Mesenchymal stem cell (in vitro differentiated cells and primary cell): ENCODE measurements at places on chromosomes 13 and 19.

- DNase-seq: peak; percentile 81
- H3K4me1 ChIP-seq: no peaks in the 10 kb centered on the region
- no peak overlapping the region for H3K4me3 ChIP-seq
- no peaks in the 10 kb centered on the region for H3K36me3 ChIP-seq
- H3K27ac ChIP-seq: no peak overlapping the region
Measured at GRCh38 chr13:90867336-90867683, 480.2 kb upstream of the MIR17HG start.

- H3K36me3 ChIP-seq: peaks cover 26% of the 10 kb centered on the region
- H3K27ac ChIP-seq: no peak overlapping the region
- H3K4me1 ChIP-seq: no peaks in the 10 kb centered on the region
Measured at GRCh38 chr19:7126132-7126531, 56.6 kb downstream of the ZNF557 start.

- no peak overlapping the region for H3K4me3 ChIP-seq
- H3K36me3 ChIP-seq: no peaks in the 10 kb centered on the region
- DNase-seq: no peak
- H3K4me1 ChIP-seq: peaks cover 20% of the 10 kb centered on the region
- H3K27me3 ChIP-seq: no peaks in the 10 kb centered on the region
Measured at GRCh38 chr19:6069268-6069791, 41.0 kb downstream of the RFX2 start.

- peaks cover 6% of the 10 kb centered on the region for H3K4me1 ChIP-seq
- H3K27ac ChIP-seq: no peak overlapping the region
- peaks cover 13% of the 10 kb centered on the region for H3K36me3 ChIP-seq
- no peaks in the 10 kb centered on the region for H3K27me3 ChIP-seq
Measured at GRCh38 chr19:58355215-58355796, 2.0 kb upstream of the A1BG start.

DNA sequence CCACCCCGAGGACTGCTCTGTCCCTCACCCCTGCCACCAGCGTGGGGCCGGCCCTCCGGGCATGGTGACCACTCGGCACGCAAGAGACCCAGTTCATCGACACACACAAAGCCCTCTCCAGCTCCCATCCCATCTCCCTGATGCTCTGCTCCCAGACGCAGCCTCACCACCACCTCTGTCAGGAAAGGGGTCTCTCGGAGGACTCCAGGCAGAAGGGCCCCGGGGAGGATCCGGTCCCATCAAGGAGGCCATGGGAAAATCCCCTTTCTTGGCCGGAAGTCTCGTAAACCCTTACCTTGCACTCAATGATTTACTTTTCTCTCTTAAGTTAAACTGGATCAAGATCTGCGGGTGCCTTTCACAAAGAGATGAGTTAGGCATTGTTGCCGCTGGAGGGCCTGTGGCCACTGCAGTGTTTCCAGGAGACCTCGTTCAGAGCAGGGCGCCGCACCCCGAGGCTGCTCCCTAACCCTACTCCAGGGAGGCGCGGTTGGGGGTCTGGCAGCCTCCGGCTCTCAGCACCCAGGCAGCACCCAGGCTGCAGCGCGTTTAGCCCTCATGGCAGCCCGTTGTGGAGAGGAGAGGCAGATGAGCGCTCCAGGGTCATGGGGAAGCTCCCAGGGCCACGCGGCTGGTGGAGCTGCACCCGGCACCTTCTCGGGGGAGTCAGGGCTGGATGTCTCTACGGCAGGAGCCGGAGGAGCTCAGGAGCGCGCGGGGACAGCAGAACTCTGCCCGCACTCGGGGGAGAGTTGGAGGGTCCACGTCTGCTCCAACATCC, 31.0 kb downstream of the C2CD4C start:
- H3K36me3 ChIP-seq: peaks cover 3% of the 10 kb centered on the region
- no peak overlapping the region for H3K4me3 ChIP-seq
- H3K27me3 ChIP-seq: peaks cover 43% of the 10 kb centered on the region
- DNase-seq: no peak

- H3K4me1 ChIP-seq: peaks cover 2% of the 10 kb centered on the region
- no peak overlapping the region for H3K27ac ChIP-seq
- H3K27me3 ChIP-seq: peaks cover 15% of the 10 kb centered on the region
- peaks cover 14% of the 10 kb centered on the region for H3K36me3 ChIP-seq
- no peak for DNase-seq
- no peak overlapping the region for H3K4me3 ChIP-seq
Measured at GRCh38 chr19:4541114-4541805, 1.4 kb upstream of the LRG1 start.

DNA sequence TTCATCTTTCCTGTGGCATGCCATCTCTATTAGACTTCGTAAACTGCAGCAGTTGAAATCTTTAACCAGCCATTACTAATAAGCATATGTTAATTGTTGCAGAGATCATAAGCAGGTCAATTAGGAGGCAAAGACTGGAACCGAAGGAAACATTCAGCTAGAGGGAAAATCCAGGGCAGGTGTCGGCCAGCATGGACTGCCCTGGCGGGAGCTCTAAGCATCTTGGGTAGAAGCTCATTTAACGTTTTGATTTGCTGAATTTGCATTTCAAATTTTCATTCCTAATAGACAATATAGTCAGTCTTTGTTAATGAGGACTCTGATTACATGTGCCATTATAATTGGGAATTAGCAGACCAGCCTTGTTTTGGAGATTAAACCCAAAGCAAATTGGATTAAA, 238.6 kb downstream of the POU4F1 start:
- no peaks in the 10 kb centered on the region for H3K36me3 ChIP-seq
- no peak for DNase-seq
- no peak overlapping the region for H3K4me3 ChIP-seq
- no peak overlapping the region for H3K27ac ChIP-seq

DNA sequence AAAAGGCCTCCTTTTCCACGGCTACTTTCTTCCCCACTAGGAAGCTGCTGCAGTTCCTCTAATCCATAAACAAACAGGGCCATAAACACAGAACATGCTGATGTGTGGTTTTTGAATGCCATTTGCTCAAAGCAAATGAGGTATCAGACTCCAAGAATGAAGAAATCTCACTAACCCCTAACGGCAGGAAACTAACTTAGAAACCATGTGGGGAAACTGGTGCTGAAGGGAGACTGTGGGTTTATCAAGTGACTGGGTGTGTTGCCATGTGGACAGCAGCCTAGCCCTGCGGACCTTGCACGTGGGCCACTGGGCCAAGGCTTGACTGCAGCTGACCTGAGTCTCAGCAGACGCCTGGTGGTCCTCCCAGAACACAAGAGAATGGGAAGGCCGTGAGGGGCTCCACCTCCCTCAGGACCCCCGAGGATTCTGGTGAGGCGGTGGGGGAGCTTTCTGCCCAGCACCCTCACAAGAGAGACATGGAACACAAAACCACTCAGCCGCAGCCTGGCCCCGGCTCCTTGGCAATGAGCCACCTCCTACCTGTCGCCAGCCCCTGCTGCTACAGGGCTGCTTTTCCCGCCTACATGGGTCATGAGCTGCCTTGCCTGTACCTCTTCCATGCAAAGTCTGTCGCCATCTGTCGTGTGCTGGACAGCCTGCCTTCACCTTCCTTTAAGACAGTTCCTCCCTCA, 10.6 kb downstream of the SLC15A1 start:
- peak; percentile 94 for DNase-seq
- H3K4me3 ChIP-seq: no peak overlapping the region
- no peaks in the 10 kb centered on the region for H3K27me3 ChIP-seq
- no peaks in the 10 kb centered on the region for H3K36me3 ChIP-seq
- H3K4me1 ChIP-seq: peaks cover 1% of the 10 kb centered on the region
- no peak overlapping the region for H3K27ac ChIP-seq

DNA sequence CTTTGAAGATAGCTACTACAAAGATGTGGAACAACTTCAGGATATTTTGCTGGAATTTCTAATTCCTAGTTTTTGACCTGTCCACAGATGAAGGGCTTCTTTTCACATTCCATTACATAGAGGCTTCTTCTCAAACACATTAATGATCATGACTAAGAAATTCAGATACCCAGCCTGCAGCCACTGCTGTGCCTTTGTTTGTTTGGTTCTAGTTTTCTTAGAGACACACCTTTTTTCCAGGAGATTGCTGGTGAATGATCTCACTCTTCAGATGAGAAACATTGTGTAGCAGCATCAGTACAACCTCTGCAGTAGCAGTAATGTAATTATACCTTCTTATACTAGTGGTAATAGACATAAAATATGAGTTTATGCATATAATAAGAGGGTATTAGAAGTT, 5.0 kb downstream of the TDRD3 start:
- H3K27me3 ChIP-seq: no peaks in the 10 kb centered on the region
- no peak overlapping the region for H3K4me3 ChIP-seq
- H3K4me1 ChIP-seq: no peaks in the 10 kb centered on the region
- no peaks in the 10 kb centered on the region for H3K36me3 ChIP-seq
